ENCODE measurements at places on chromosomes 4 and X. TPM values are rescaled to one million over a fixed set of nuclear protein-coding genes. Genes with fewer than 3 reads are reported as not detected.

GRCh38 chrX:41312786-41313185 is 21.2 kb upstream of the DDX3X start:
- no peak for DNase-seq

The TRIM75 gene
- polyA plus RNA-seq: not detected

The PRPS1 gene
- 121 TPM for polyA plus RNA-seq

DNA sequence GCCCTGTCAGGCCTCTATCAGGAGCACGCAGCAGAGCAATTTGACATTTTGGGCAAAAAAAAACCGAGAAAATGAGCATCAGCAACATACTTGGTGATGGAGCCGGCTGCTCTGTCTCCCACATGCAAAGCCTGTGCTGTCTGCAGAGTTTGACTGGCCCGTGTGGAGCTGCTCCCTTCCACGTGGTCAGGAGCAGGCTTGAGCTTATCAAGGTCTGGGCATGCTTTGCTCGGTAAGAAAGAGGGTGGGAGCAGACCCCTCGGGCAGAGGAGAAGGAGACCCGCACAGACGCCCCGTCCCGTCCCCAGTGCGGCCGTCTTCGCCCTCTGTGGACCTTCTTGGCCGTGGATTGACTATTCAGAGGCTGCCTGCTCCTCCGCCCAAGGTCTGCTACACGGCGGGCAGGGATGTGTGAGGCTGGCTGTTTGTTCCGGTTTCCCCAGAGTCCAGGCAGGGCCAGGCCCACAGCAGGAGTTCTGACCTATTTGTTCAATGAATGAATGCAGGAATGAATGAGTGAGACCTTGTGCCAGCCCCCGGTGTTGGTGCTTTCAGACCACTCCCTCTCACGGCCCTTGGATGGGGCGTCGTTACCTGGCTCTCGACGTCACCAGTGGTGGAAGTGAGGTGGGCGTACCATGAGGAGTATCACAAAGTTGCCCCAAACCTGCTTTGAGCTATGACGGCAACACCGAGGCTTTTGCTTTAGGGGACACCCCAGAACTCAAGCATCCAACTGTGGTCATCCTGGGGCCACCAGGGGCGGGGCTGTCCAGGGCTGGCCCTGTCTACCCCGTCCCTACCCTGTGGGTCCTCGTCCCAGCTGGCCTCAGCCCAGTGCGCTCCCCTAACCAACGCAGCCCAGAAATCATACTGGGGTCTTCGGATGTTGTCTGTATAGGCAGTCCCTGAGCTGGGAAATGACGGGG is 54.7 kb upstream of the ADRA2C start:
- no peak for DNase-seq

- DNase-seq: no peak
Measured at GRCh38 chrX:123590842-123591486, 141.9 kb downstream of the THOC2 start.

DNA sequence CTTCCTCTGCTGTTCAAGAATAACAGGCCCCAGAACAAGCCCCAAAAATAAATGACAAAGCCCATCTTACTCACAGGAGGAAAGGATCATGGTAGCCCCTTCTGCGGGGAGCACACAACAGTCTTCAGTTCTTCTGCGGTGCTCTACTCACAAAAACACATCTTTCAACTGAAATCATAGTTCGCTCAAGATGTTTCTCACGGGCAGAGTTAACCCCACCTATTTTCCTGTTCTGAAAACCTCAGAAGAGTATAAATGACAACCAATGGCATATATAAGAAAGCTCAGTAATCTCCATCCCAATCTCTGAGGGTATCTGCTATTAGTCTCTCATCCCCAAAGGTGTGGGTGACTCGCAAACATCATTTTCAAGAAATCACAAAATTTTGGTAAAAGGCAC is at the start of gene TXK:
Gene TXK, minus strand, starts transcription at position 170 of the 400 bp plus-strand sequence. Its CDS starts 80 bp downstream, at position 90.
- no peak for DNase-seq

GRCh38 chrX:121150217-121150616 is 102.8 kb downstream of the GLUD2 start:
- DNase-seq: no peak

The MUC7 gene
- polyA plus RNA-seq: not detected

The IRAK1 gene
- polyA plus RNA-seq: 191 TPM

DNA sequence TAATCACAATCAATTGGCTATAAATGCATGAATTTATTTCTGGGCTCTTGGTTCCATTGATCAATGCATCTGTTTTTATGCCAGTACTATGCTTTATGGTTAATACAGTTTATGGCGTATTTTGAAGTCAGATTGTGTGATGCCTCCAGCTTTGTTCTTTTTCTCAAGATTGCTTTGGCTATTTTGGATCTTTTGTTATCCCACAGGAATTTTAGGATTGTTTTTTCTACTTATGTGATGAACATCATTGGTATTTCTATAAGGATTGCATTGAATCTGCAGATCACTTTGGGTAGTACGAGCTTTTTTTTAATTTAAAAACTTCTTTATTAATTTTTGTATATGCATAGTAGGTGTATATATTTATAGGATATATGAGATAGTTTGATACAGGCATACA is 338.7 kb upstream of the IGFBP7 start:
- DNase-seq: no peak

- no peak for DNase-seq
Measured at GRCh38 chr4:31807036-31807435, 1086.9 kb downstream of the PCDH7 start.
